ENCODE measurements at places on chromosomes 16 and 17.

- peak; percentile 2 for DNase-seq
Measured at GRCh38 chr17:2709183-2709661, 2.3 kb downstream of the CLUH start.

DNA sequence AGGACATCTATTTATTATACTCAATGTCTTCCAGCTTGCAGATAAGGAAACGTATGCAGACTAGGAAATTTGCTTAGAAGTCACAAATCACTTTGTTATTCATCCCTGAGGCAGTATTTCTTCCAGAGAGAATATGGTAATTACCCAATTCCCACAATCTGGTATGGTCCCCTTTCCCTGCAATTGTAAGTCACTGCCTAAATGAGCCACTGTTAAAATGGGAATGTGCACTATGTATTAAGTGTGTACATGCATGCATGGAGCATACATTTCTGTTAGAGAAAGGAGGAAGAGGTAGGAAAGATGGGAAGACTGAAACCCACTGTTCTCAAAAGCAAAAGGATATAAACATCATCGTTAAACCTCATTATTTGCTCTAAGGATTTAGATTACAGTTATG lies 10.0 kb downstream of the NUFIP2 start:
- DNase-seq: no peak

- no peak for DNase-seq
Measured at GRCh38 chr16:87143661-87144121, 173.5 kb downstream of the C16orf95 start.

DNA sequence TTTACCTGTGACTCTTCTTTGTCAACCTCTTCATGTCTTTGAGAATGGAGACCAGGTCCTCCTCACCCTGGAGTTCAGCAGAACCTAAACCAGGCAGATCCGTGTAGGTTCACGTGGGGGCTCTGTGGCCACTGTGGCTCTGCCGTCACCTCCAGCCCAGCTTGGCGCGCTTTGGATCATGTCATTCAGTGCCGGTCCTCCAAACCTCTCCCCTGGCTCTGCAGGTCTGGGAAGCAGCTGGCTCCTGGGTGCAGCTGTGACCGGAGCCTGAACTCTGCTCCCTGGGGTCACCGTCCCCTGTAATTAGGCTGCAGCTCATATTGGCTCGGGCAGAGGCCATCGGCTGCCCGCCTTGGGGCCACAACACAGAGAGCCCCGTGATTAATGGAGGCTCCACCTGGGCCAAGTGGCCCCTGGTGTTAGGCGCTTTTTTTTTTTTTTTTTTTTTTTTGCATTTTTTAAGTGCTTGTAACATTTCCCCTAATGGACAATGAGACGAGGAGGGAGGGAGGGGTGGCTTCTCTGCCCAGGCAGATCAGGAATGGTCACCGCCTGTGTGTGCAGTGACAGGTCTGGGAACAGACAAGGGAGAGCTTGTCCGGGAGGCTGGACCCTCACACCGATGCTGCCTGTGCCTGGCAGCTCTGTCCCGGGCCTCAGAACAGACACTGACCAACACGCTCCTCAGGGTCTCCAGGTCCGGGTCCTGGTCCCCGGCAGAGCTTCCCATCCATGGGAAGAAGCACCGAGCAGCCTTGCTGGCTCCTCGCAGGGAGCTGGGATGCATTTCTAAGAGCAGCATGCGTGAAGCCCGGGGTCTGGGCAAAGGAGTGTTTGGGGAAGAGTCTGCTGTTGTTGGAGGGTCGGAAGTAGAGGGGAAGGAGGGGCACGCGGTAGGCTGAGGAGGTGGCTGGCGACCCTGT lies 247.9 kb downstream of the SEC14L1 start:
- DNase-seq: no peak

DNA sequence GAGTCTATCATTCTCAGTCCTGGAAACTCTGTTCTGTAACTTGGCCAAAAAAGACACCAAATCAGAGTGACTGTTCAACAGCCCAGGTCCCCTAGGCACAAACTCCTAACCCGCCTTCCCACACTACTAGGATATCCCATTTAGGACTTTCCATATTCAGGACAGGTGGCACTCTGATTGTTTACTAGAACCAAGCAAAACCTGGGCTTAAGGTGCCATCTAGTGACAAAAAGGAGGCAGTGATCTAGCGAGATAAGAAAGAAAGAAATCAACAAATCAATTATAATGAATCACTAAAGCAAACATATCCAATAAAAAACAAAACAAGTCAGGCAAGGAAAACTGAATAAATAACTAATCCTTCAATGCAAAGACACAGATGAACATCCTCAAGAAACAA lies 203.9 kb downstream of the CEP112 start:
- DNase-seq: no peak

- DNase-seq: no peak
Measured at GRCh38 chr16:66477028-66477515, 50.0 kb downstream of the BEAN1 start.

DNA sequence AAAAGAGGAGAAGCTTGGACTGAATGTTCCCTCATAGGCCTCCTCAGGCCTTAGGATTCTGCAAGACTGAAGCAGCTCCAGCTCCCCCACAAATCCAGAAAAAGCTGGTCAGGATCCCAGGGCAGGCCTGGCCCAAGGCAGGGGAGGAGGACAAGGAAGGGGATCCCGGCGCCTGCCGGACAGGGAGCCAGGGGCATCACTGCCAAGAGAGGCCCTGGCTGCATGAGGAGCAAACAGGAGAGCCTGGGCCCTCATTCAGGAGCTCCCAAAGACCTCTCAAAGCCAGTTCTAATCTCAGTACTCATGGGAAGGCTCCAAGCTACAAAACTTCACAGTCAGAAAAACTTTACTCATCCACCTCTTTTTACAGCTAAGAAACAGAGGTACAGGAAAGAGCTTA lies 67.3 kb downstream of the ZNF423 start:
- no peak for DNase-seq

- no peak for DNase-seq
Measured at GRCh38 chr16:79563921-79564320, 36.6 kb downstream of the MAF start.

- DNase-seq: peak; percentile 32
Measured at GRCh38 chr17:57747221-57748017, 2.3 kb upstream of the CCDC182 start.

- no peak for DNase-seq
Measured at GRCh38 chr16:51418258-51418657, 267.2 kb upstream of the SALL1 start.

GRCh38 chr17:33390479-33391176 lies 97.5 kb upstream of the ASIC2 start:
- no peak for DNase-seq

- no peak for DNase-seq
Measured at GRCh38 chr16:1581804-1582203, 30.1 kb downstream of the IFT140 start.

- no peak for DNase-seq
Measured at GRCh38 chr17:57868007-57868909, 18.4 kb upstream of the MRPS23 start.

- DNase-seq: no peak
Measured at GRCh38 chr17:28811651-28812090, 30.9 kb downstream of the FAM222B start.

GRCh38 chr16:20844588-20844987 lies 38.3 kb downstream of the REXO5 start:
- DNase-seq: no peak

- DNase-seq: no peak
Measured at GRCh38 chr17:61416211-61416539, 16.5 kb downstream of the TBX2 start.

- DNase-seq: no peak
Measured at GRCh38 chr17:36000732-36001109, 632 bp downstream of the CCL15 start.

DNA sequence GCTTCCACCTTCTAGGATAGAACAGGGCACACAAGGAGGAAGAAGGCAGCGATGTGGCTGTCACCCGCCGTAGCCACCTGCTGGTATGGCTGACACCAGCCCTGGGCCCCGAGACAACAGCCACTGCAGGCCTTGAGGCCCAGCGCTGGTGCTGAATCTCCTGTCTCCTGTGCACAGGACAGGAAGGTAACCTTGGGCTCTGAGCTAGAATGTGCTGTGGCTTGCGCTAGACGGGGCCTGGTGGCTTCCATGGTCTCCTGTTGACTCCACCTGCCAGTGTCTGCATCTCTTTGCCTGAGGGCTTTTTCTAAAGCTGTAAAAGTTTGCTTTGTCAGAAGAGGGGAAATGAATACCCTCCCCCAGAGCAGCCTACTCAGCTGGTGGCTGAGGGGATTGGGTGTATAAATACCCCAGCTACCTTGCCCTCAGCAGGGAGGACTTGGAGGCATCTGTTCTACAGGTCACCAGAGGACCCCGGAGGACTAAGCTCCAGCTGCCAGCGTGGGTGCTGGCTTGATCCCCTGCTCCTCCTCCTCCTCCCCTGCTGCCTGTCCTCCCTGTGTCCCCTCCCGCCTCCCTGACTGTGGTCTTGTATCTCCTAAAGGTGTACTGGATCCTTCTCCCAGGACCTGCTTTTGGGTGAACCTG lies 76.1 kb upstream of the SDK2 start:
- no peak for DNase-seq

GRCh38 chr17:63439687-63440086 lies 6.4 kb downstream of the CYB561 start:
- no peak for DNase-seq

DNA sequence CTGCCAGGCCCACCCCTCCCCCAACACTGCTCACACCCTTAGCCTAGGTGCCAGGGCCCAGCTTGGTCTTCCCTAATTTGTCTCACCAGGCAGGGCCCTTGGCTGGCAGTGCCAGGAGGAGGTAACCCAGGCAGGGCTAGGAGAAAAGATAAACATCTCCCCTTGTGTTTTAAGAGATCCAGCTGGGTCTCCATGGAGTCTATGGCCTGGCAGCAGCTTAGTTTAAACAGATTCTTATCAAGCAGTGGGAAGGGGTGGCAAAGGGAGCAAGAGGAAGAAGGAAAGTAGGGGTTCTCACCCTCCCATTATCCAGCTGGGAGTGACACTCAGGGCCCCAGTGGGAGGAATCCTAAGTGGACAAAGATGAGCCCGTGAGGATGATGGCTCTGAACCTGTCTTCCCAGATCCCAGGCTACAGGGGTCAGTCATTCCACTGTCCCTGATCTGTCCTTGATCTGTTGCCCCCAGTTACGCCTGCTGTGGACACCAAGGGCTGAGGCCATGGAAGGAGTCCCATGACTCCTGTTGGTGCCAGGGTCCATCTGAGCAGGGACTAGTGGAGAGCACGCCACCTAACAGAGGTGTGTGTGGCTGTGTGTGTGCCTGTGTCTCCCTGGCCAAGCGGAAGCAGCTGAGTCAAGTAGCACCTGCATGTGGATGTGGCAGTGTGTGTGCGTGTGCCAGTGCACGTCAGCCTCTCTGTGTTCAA lies 47.4 kb upstream of the MEIOC start:
- DNase-seq: no peak

DNA sequence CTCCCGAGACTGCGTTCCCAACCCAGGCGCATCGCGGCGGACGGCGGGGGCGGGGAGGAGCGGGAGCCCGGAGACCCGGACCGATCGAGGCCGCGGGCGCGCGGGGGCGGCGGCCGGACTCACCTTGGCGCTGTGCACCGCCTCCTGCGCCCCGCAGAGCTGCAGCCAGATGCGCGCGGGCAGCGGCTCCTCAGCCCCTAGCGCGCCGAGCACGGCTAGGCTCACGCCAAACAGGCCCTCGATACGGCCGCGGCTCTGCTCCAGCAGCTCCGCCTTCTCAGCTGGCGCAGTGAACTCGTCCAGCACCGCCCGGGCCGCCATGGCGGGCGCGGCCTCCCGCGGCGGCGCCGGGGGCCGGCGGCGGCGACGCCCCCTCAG lies 339 bp downstream of the N4BP1 start:
- DNase-seq: no peak

DNA sequence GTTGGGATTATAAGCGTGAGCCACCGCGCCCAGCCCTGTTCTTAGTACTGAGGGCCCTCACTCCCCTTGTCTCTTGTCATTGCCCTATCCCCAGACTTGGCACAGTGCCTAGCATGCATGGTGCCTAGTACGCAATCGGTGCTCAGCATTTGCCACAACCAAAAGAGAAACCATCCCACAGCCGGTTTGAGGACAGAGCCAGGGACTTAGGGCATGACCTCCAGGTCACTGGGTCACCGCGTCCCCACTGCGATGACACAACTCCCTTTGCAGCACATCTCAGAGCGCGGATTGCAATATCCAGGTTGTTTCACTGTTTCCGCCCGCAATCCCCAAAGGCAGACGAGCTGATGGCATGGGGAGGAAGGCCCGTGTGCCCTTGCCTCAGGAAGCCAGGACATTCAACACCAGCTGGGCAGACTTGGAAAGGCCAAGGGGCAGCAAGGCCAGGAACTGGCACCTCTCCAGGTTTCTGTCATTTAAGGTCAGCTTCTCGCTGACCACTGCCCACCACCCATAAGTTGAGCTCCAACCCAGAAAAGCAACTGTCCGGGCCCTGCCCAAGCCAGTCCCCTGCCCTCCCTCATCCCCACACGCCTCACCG lies 274.5 kb downstream of the MRTFB start:
- DNase-seq: no peak

DNA sequence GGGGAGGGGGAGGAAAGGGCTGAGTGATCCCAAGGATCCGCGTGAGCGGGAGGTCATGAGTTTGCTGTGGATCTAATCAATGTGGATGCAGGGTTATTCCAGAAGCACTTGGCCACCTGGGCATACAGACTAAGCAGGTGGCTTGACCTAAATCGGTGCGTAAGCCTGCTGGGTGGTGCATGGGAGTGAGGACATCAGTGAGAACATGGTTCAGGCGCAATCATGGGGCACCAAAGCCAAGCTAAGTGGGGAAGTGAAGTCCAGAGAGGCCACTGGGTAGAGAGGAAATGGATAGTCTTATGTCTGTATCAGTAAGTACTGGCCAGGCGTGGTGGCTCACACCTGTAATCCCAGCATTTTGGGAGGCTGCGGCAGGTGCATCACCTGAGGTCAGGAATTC lies 18.9 kb upstream of the MFSD6L start:
- no peak for DNase-seq

GRCh38 chr17:2602597-2603017 lies 9.2 kb downstream of the PAFAH1B1 start:
- DNase-seq: no peak

GRCh38 chr16:55622272-55622671 lies 33.5 kb upstream of the SLC6A2 start:
- no peak for DNase-seq

DNA sequence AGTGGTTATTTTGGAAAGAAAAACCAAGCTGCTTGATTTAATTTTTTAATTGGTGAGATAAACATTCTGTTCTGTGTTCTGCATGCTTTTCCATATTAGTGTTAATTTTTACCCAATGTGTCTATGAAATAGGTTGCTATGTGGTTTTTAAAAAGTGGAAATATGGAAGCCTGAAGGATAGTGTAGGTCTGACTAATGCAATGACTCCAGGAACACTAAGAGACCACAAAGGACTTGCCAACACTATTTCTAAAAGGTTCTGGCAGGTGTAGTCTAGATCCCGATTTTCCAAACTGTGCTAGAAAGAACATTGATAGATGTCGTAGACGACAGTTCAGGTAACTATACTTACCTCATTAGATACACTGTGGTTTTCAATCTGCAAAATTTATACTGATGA lies 877.4 kb upstream of the GOT2 start:
- DNase-seq: no peak

GRCh38 chr17:42704837-42705494 lies 22.6 kb downstream of the CNTNAP1 start:
- DNase-seq: no peak
